ENCODE measurements at places on chromosomes 1 and 21.

- DNase-seq, result no peak
These were observed 63.4 kb downstream of the USP1 start for GRCh38 chr1:62500210-62500609.

- no peak for DNase-seq
These were observed 38.3 kb upstream of the RGS16 start for GRCh38 chr1:182642461-182642860.

DNA sequence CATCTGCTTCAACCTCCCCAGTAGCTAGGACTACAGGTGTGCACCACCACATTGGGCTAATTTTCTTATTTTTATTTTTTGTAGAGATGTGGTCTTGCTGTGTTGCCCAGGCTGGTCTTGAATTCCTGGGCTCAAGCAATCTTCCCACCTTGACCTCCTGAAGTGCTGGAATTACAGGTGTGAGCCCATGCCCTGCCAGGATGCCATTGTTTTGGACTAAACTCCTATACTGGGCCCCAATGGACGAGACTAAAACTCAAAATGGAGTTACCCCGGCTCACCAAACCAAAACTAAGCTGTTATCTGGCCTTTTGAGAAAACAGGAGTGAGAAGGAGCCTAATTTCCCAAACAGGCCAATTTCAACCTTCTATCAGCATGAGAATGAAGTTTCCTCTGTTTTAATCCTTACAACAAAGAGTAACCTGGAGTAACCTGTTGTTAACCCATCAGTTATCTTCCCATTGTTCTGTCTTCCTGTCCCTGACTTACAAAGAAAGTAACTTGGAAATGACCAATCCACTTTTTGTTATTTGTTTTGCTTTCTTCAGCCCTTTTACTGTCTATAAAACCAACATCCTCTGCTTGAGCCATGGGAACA is 29.6 kb downstream of the DMRTA2 start:
- DNase-seq, result no peak

DNA sequence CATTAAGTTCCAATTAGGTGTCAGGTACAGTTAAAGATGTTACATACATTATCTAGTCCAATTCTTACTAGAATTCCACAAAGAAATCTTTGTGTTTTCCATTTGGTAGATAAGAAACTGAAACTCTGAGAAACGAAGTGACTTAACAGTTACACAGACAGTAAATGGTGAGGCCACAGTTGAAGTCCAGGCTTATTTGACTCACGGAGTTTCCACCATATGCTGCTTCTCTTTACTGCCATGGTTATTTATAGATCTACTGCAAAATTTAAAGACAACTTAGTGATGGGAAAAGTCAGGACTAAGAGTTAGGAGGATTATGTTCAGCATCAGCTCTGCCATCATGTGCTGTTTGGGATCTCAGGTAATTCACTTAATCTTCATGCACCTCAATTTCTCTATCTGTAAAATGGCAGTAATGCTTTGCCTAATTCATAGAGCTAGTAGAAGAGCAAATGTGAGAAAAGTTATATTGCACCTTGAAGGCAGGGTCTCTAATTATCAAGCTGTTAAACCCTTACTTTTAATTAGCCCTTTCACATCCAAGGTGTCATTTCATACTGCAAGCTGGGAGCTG is 26.2 kb upstream of the SAMSN1 start:
- no peak for DNase-seq

Measured in stimulated activated CD8-positive, alpha-beta memory T cell treated with anti-CD3 and anti-CD28 coated beads, Interleukin-15, amount 100 ng/mL, for 4 hours (primary cell).